Stimulated activated CD4-positive, alpha-beta T cell treated with anti-CD3 and anti-CD28 coated beads, Interleukin-4, amount 100 ng/mL, for 24 hours (primary cell): ENCODE measurements at places on chromosomes 4 and X.

DNA sequence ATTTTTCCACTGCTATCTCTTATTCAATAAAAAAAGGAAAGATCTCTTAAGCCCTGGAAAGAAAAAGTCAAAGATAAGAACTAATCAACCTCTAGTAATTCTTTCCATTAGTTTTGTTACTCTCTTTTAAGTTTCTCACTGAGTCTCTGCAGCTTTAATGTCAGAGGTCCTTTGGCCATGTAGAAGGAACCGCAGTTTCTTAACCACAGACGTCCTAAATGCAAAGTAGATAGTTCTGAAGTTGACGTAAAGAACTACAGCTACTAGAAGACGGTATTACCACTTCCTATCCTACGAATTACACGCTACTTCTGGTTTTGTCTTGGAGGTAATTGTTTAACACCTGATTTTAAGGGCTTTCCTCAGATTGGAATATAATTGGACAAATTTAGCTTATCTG lies 325.9 kb downstream of the ANKRD50 start:
- DNase-seq, result no peak

- no peak for DNase-seq
Observed at GRCh38 chr4:6732441-6733357, 16.7 kb downstream of the BLOC1S4 start.

DNA sequence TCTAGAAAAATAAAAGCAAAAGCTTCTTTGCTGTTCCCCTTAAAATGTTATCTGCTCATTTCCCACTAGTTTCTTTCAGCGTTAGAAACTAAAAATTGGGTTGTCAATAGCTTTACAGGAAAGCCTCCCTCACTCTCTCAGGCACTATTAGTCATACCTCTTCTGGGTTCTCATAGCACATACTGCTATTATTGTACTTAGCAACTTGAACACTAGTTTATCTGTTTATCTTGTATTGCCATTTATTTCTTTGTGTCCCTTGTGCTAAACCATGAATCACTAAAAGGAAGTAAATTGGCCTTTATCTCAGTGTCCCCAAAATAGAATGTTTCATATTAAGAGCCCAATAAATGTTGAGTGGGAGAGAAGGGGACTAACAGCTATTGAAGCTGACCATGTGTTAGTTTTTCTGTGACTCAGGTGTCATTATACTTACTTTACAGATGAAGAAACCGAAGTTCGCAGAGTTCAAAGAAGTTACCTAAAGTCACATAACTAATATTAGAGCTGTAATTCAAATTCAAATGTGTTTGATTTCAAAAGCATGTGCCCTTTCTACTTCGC lies 124.8 kb upstream of the CITED1 start:
- no peak for DNase-seq

DNA sequence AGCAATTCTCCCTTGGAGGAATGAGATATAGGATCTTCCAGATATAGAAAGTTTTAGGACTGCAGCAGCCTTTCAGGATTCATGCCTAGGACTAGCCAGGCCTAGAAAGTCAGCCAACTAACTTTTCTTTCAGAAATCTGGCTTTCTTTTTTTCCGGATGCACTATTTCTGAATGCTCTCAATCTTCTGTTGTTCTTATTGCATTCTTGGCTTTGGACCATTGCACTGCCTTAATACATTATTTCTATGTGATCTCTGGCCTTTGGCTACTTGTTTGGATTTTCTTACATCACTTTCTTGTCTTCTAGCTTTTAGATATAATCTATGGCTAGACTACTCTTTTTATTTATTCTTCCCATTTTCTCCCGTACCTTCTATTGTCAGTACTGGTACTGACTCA lies 813.1 kb upstream of the HTR2C start:
- DNase-seq, result no peak

GRCh38 chrX:41096339-41096955 lies 11.2 kb downstream of the USP9X start:
- no peak for DNase-seq

DNA sequence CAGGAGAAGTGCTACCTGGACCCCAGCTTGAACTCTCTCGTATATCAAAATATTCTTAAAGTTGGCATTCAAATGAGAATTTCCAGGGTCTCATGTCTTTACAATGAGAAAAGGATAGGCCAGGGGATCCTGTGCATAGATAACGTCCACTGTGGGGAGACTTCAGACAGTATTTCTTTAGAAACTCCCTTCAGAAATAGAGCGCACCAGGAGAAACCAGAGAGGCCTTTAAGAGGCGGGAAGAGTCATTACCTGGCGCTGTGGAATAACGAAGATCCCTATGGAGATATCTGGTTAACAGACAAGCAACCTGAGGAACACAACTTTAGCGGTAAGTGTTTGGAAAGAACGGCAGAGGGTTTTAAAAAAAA lies 600 bp downstream of the RADX start:
- DNase-seq, result no peak

DNA sequence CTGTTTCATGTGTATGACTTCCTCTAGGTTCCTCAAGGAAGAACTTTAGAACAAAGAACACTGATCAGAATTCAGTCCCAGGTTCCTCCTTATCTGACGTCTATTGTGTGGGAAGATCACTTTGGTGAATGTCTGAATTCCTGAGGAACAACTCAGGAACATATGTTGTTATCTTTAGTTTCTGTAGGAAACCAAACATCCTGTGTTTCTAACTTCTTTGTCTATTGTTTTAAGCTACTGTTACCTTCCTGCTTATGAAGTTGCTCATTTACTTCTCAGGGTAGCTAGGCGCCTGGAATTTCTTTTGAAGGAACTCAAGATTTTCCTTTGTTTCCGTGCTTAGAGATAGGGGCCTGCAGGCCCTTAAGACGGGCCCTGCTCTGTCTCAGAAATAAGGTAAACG lies 46.2 kb downstream of the MAGEB5 start:
- DNase-seq, result no peak

- DNase-seq, result no peak
Observed at GRCh38 chr4:111630705-111631104, 514.5 kb upstream of the FAM241A start.
